ENCODE measurements at places on chromosomes 1 and 21. TPM values are rescaled to one million over a fixed set of nuclear protein-coding genes. Genes with fewer than 3 reads are reported as not detected.

The OR2T33 gene
- not detected for polyA plus RNA-seq

The FMO4 gene
- 14.7 TPM for polyA plus RNA-seq

The NPR1 gene
- 77.4 TPM for polyA plus RNA-seq

The PLPPR4 gene
- 1.7 TPM for polyA plus RNA-seq

The CELA2B gene
- not detected for polyA plus RNA-seq

The RHBG gene
- polyA plus RNA-seq: 10.7 TPM

The PROK1 gene
- polyA plus RNA-seq: 0.08 TPM

The SLC26A9 gene
- polyA plus RNA-seq: 0.35 TPM

The KCNN3 gene
- polyA plus RNA-seq: 2.4 TPM

The SPSB1 gene
- 11.6 TPM for polyA plus RNA-seq

The ELAVL4 gene
- polyA plus RNA-seq: 3.7 TPM

The CA6 gene
- not detected for polyA plus RNA-seq

The C21orf58 gene
- polyA plus RNA-seq: 8.1 TPM

The PGLYRP4 gene
- polyA plus RNA-seq: not detected

The OR2L3 gene
- polyA plus RNA-seq: not detected

The CYP4A22 gene
- polyA plus RNA-seq: 7.5 TPM

The TCP10L gene
- polyA plus RNA-seq: 1.5 TPM

The HSD3B1 gene
- polyA plus RNA-seq: 0.44 TPM

The YOD1 gene
- polyA plus RNA-seq: 15.1 TPM

The SFPQ gene
- 746 TPM for polyA plus RNA-seq

The OR6K2 gene
- polyA plus RNA-seq: not detected

The LAX1 gene
- 0.10 TPM for polyA plus RNA-seq

The ZNF670 gene
- polyA plus RNA-seq: 9.5 TPM

The SIM2 gene
- polyA plus RNA-seq: 19.1 TPM

The AIDA gene
- 76.5 TPM for polyA plus RNA-seq

The SEC16B gene
- 2.8 TPM for polyA plus RNA-seq

The KRTAP19-3 gene
- polyA plus RNA-seq: not detected

The SOAT1 gene
- 35.0 TPM for polyA plus RNA-seq

The E2F2 gene
- polyA plus RNA-seq: 4.5 TPM

The CACNA1S gene
- 0.37 TPM for polyA plus RNA-seq

The LIPI gene
- polyA plus RNA-seq: 0.19 TPM

The LCE3E gene
- polyA plus RNA-seq: not detected
